ENCODE measurements at places on chromosomes 4 and X. TPM values are rescaled to one million over a fixed set of nuclear protein-coding genes. Genes with fewer than 3 reads are reported as not detected.

- DNase-seq, result no peak
These were observed 870.0 kb upstream of the INTU start for GRCh38 chr4:126762663-126763247.

Gene XAGE1A
- total RNA-seq, result not detected

- DNase-seq, result no peak
These were observed 81.7 kb upstream of the KCNIP4 start for GRCh38 chr4:22030307-22030706.

- no peak for DNase-seq
These were observed 187.7 kb upstream of the LNX1 start for GRCh38 chr4:53779025-53779424.

Gene MAGEC1
- not detected for total RNA-seq

GRCh38 chrX:138856881-138857604, 145.5 kb upstream of the FGF13 start:
- no peak for DNase-seq

- DNase-seq, result no peak
These were observed 138.9 kb upstream of the LNX1 start for GRCh38 chr4:53730031-53730805.

Gene SPIN4
- 4.7 TPM for total RNA-seq

- no peak for DNase-seq
These were observed 32.2 kb downstream of the CCNI start for GRCh38 chr4:77043507-77044136.

DNA sequence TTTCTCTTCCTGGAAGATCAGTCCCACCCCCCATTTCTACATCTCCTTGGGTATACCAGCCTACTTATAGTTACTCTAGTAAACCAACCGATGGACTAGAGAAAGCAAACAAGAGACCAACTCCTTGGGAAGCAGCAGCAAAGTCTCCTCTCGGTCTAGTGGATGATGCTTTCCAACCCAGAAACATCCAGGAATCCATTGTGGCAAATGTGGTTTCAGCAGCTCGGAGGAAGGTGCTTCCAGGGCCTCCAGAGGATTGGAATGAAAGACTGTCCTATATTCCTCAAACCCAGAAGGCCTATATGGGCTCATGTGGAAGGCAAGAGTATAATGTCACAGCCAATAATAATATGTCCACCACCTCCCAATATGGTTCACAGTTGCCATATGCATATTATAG, 78.2 kb upstream of the MYOZ2 start:
- DNase-seq, result no peak

GRCh38 chrX:98717970-98718369, 1692.1 kb downstream of the PCDH19 start:
- DNase-seq, result no peak

Gene NPY2R
- total RNA-seq, result not detected

DNA sequence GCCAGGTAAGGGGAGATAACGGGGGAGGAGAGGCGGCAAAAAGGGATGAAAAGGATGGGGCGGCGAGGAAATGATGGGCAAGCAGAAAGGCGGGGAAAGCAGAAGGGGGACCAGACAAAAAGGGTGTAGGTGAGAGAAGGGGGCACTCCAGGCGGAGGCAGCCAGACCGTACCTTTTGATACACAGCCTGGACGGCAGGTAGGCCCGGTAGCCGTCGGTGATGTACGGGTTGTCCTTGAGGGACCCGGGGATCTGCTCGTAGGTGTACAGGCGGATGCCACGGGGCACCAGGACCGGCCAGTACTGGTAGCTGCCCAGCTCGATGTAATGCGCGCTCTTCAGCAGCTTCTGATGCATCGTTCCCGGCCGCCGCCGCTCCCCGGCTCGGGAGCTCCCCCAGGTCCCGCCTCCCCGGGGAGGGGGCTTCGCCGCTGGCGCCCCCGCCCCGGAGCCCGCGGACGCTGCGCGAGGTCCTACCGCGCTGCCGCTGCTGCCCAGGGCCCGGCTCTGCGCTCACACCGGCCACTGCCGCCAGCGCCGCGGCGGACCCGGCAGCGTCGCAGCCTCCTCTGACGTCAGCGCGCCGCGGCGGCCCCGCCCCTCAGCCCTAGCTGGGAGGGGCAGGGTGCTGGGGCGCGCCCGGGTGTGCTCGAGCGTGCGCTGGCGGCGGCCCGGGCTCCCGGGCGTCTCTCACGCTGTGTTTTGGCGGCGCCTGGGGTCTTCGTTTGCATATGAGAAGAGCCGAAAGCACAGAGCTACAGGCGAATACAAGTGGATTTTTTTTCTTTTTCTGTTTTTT, at the start of gene PAQR3:
Gene PAQR3, minus strand, starts transcription at position 571 of the 799 bp plus-strand sequence. Its CDS starts 214 bp downstream, at position 357.
- peak; percentile 83 for DNase-seq

DNA sequence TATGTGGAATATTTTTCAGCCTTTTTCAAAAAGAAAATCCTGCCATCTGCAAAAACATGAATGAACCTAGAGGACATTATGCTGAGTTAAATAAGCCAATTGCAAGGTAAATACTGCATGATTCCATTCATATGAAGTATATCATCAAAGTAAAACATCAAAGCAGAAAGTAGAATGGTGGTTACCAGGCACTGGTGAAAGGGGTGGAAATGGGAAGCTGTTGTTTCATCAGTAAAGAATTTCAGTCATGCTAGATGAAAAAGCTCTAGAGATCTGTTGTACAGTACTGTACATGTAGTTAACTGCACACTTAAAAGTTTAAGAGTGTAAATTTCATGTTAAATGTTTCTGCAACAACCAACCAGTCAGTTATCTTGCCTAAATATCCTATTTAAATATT, 196.8 kb upstream of the ADGRL3 start:
- DNase-seq, result no peak

Gene SOX3
- not detected for total RNA-seq

- DNase-seq, result no peak
These were observed 39.7 kb downstream of the VEGFC start for GRCh38 chr4:176753049-176753448.

Gene BGN
- 77.5 TPM for total RNA-seq

DNA sequence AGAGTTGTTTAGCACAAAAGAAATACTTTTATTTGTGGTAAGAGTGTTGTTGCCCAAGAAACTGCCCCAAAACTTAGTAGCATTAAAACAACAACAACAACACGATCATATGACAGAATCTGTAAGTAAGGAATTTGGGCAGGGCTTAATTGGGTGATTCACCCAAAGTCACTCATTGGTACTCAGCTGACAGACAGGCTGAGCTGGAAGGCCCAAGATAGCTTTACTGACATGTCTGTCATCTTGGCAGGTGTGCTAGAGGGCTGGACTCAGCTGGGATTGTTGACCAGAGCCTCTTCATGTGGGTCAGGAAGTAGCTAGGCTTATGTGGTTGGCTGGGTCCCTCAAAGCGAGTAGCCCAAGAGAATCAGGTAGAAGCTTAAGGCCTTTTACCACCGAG, 52.3 kb downstream of the KIAA0232 start:
- no peak for DNase-seq

DNA sequence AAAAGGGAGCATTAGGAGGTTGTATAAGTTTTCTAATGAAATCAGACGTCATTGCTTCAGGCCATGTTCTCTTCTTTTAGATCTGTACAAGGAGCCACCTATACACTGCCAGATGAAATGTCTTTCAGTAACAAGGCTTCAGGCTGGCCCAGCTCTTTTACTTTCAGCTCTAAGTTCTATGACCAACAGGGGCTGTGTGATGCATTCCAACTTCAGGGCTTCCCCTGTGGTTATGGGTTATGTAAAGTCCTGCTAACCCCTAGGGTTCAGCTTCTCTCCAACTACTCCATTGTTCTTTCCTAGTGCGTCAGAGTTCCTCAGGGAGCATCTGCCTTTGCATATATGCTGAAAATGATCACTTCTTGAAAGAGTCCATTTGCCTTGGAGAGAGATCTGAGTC, 79.4 kb upstream of the TTC29 start:
- DNase-seq, result no peak

Gene PRR32
- total RNA-seq, result not detected

Gene KLB
- 0.08 TPM for total RNA-seq

- DNase-seq, result no peak
These were observed 2.6 kb upstream of the GPC3 start for GRCh38 chrX:133988010-133988409.

GRCh38 chr4:187478292-187479140, 517.1 kb upstream of the ZFP42 start:
- no peak for DNase-seq

- no peak for DNase-seq
These were observed 67.0 kb downstream of the HTRA3 start for GRCh38 chr4:8336412-8337075.

Gene FAM236D
- not detected for total RNA-seq

DNA sequence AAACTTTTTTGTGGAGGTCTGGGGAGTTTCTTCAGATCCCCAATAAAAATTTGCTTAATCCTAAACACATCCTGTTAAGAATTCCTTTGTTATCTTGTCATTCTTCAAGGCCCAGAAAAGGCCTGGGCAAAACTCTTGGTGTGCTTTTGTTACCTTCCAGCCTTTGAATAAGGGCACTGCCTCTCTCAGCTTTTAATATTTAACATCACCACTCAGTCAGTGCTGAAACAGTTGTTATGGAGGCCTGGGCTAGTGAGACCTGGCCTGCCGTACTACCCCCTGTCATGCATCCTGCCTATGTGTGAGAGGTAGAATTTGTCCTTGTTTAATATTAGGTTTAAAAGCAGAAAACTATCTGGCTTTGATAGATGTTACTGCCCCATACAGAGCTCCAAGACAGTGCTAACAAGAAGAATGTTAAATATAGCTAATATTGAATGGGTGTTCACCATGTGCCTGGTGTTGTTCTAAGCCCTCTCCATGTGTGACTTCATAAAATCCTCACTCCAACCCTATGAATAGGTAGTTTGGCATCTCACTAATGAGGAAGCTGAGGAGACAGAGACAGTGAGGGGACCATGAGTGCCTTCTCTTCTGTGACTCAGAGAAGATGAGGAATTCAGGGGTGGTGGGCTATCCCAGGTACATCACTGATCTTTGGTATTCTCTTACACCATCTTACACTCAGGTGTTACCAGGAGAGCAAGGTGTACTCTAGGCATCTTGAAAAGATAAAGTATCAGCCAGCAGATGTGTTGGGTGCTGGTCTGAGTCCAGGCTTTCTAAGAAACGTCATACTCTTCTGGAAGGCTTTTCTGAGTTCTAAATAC, 6.2 kb downstream of the PPP1R2C start:
- DNase-seq, result no peak

- no peak for DNase-seq
These were observed 46.6 kb downstream of the MAP7D3 start for GRCh38 chrX:136204571-136204970.

Gene KDR
- total RNA-seq, result 27.4 TPM
